CD4-positive, alpha-beta T cell (primary cell): ENCODE measurements at places on chromosomes 5 and 9. TPM values are rescaled to one million over a fixed set of nuclear protein-coding genes. Genes with fewer than 3 reads are reported as not detected.

DNA sequence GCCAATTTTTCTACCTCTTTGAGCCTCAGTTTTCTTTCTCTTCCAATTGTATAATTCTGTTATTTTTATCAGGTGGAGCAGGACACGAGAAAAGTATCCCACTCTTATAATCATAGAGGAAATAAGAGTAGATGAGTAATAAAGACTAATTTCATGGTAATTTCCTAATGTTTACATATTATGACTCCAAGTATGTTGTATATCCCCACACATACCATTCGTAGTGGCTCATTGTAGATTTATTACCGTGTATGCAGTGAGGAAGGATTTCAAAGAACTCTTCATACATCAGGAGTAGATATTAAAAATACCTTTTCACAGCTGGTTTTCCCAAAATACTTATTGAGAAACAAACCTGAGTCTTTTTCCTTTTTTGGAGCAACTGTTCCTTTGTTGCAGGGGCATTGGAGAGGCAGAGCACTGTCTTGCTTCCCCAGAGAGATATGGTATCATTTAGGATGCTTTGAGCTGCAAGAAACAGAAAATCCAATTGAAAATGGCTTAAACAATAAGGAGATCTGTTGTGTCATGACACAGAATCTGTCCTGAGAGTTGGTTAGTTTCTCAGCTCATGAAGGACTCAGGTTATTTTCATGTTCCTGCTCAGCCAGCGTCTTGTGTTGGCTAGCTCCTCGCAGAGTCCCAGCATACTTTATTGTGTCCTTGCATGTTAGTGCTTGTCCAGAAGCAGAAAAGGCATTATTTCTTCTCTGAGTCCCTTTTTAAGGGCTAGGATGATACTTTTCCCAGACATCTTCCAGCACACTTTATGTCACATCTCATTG, 291.2 kb downstream of the ARHGAP26 start:
- no peak for DNase-seq

DNA sequence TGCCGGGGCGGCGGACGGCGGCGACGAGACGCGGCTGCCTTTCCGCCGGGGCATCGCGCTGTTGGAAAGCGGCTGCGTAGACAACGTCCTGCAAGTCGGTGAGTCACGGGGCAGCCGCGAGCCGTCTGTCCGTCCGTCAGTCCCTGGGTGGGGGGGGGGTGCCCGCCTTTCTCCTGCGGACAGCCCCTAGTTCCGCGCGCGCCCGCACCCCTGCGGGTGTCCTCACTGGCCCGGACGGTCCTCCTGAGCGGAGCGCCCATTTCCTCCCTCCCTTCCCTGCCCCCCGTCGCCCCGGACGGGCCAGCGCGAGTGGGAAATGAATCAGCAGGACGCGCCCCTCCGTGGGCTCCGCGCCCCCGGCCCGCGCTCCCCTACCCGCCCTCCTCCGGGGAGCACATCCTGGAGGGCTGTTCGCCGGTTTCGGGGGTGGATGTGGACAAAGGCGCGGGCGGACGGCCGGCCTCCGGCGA, 828 bp downstream of the ZSWIM6 start:
- DNase-seq = peak; percentile 41

DNA sequence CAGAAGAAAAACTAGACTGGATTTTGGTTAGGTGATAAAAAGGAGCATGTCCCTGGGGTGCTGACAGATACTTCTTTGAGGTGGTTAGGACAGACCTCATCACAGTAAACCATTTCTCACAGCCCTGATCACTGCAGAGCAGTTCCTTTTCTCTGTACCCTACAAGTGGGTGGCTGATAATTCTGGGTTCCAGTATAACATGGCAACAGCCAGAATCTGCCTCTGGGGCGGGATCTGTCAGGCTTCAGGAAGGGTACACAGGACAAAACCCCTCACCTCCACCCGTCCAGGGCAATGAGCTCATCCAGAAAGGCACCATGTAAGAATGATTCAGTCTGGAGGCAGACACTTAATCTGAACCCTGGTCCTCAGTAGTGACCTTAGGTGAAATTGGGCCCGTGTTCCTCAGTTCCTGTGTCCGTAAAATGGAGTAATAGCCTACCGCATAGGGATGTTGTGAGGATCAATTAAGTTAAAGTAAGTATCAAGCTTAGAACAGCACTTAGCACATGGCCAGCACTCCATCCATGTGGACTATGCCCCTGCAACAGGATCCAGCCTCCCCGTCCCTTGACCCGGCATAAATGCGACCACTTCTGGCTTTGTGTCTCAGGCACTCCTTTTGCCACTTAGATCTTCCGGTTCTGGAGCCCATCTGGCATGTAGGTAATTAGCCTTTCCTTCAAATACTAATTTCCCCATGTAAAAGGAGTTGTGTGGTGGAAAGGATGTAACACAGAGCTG, 129.2 kb downstream of the LHFPL2 start:
- DNase-seq = no peak

GRCh38 chr5:88690409-88691229, 192.4 kb downstream of the MEF2C start:
- peak; percentile 43 for DNase-seq

DNA sequence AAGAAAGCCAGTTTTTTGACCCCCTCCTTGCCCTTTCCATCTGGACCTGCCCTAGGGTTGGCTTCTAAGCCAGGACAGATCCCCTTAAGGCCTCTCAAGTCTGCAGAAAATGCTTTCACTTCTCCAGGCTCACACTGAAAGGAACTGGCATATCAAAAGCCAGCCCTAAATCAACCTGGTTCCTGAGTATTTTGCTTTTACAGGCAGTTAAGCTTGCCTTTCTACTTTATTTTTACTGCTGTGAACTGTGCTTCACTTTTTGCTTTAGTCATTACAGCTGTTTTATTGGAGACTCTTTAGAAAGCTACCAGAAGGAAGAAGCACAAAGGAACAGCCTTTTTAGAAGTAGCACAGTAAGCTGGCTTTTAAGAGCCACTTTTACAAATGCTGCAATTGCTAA, 5.0 kb downstream of the TARS1 start:
- DNase-seq = no peak

DNA sequence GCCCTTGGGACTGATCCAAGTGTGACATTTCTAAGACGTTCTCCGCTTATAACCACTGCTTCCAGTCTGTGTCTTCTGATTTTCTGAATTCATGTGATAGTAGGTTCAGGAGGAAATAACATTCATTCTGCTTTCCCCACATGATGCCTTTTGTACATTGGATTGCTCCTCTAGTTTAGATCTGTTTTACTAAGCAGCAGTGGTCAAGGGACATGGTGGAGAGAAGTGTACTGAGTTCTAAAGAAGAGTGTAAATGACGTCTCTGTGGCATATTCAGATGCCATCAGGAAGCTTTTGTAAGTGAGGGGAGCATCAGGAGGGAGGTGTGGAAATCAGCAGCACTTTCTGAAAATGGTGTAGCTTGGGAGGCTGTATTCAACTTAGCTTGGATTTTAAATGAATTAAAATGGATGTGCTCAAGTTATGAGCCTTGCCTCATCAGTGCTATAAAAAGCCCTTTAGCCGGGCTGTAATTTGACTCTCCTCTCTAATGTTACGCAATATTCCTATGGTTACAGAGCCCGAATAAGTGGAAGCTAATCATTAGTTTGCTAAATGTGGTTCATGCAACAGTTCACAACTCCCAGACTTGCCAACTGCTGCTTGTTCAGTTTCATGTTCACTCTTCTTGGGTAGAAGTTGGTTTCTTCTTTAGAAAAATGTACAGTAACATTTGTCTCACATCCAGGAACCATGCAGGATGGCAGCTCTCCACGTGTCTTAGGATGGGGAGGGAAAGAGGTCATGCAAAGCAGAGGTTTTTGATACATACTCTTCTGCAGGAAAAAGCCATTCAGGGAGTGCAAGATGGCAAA, 281.3 kb downstream of the ARHGAP26 start:
- no peak for DNase-seq

GRCh38 chr5:142082182-142082781, 26.3 kb upstream of the NDFIP1 start:
- no peak for DNase-seq

DNA sequence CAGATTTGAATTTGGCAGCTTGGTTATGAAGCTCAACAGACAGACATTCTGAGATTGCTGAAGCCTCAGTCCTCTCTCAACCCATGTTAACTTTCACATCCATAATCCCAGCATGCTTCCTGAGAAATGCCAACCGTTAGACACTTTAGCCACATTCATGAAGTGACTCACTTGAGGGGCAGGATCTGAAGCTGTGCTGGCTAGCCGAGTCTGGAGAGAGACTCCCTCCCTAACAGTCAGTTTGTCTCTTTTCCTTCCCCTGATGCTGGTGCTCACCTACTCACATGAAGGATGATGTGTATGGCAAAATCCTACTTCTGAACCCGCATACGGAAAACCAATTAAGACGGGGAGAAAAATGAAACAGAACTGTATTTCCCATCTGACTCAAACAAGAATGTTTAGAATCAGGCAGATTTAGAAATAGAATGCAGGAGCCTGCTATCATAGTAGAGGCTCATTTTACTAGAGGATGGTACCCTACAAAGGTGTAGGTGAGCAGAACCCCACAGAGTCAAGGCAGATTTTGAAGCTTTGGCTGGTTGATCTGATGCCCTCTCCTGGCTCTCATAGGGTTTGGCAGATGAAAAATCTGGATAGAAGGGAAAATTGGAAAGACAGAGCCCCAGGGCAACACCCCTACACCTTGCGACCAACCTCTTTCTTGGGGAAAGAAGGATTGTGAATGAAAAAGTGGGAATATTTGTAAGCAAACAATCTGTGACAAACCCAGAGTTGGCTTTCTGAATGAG, 150.9 kb upstream of the LHFPL2 start:
- no peak for DNase-seq

DNA sequence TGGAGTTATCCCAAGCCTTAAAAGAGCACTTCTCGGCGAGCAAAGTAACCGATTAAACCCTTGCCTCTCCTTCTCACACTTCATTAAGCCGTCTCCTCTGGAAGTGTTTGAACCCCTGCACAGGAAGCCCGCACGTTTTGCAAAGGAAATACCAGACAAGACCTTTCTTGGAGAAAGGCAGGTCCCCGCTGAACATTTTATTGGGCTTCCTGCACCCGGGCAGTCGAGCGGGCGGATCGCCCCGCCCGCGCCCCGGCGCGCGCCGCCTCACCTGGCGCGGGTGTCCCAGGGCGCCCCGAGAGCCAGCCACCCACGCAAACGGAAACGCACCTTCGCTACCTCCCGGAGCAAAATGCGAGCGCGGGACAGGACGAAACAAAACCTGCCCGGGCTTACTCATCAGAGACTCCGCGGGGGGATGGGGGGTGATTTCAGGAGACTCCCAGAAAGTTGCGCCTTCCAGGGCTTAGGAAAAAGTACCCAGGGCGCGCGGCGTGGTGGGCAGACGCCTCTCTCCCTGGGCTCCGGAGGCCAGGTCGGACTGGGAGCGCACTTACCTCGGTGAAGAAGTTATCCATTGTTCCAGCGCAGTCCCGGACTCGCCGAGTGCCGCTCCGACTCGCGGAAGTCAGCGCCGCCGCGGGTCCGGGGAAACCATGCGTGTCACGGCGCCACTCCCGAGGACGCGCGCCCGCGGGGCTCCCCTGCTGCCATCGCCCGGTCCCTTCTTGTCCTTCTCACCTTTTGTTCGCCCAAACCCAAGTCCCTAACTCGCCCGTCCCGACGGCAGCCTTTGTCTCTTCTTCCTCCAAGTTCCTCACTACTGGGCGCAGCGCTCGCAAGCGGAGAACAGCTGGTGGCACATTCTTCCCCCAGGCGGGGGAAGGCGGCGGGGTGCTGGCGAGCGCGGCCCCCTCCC, 598 bp downstream of the MYO10 start:
- no peak for DNase-seq

DNA sequence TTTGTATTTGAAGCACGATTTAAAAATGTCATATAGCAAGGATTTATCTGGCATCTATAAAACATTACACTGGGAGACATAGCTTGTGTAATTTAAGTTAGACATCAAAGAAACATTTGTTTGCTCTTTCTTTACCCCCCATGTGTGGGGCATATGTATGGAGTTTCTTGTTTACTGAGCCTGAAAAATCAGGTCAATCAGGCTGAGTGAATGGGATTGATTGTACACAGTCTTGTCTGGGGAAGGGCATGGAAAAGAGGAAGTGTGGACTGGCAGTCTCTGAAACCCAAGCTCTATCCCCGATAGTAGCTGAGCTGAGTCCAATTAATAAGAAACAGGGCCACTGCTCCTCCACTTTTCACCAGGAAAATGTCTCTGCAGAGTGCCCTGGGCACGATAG, 49.4 kb downstream of the SLC46A2 start:
- no peak for DNase-seq

GRCh38 chr5:150440948-150441812, 8.4 kb downstream of the RPS14 start:
- no peak for DNase-seq

- DNase-seq = no peak
Measured at GRCh38 chr5:1826235-1826980, 25.2 kb downstream of the NDUFS6 start.

DNA sequence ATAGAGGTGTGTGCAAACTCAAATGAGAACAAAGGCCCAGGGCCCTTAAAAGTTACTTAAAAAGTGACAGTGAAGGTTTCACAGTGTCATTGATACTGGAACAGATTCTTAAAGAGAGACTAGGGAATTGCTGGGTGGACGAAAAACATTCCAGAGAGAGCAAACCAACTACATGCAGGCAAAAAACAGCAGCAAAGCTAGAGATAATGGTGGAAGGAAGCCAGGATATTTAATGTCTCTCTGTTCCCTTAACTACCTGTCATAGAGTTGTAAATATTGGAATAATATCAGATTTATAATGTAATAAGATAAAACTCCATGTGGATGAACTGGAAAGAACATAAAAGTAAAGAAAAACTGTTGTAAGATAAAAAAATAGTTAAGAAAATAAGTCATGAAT, 508.6 kb downstream of the TAF11L14 start:
- no peak for DNase-seq

IL4 gene
- not detected for total RNA-seq

SLC6A18 gene
- not detected for total RNA-seq

FOXD4L3 gene
- not detected for total RNA-seq

KIAA0825 gene
- 1.5 TPM for total RNA-seq

GOLM1 gene
- not detected for total RNA-seq
